ENCODE measurements at places on chromosomes 2 and 18.

DNA sequence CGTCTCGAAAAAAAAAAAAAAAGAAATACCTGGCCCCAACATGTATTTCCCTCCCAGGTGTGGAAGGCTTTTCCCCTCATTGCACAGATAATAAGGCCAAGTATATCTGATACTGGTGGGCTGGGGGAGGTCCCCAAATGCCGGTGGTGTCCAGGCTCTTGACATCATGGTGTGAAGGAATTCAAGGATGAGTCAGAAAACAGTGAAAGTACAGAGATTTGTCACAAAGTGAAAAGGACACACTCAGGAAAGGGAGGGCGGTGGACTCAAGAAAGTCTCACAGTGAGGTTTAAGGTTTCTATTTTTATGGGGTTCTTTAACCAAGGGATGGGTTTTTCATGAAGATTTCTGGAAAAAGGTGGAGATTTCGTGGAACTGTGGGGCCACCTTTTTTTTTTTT lies 37.8 kb upstream of the FZD5 start:
- DNase-seq, result no peak

DNA sequence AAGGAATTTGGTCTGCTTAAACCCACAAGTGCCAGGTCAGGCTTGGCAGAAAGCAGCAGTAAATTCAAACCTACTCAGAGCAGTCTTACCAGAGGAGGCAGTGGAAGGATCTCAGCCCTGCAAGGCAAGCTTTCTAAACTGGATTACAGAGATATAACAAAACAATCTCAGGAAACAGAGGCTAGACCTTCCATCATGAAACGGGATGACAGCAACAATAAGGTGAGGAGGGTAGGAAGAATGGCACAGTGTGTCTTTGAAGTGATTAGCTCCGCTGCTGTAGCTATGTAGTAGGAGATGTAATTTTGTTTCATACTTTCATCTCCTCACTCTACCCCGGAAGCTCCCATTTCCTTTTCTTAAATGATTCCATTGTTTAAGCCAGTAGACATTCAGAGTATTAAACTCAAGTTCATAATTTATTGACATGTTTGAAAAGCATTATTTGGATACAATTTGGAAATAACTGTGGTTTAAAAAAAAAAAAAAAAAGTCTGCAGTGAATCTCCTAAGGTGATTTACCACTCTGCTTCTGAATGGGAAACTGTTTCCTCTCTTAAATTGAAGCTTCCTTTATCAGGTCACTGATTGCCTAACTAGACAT lies 29.4 kb upstream of the DYSF start:
- DNase-seq, result no peak

DNA sequence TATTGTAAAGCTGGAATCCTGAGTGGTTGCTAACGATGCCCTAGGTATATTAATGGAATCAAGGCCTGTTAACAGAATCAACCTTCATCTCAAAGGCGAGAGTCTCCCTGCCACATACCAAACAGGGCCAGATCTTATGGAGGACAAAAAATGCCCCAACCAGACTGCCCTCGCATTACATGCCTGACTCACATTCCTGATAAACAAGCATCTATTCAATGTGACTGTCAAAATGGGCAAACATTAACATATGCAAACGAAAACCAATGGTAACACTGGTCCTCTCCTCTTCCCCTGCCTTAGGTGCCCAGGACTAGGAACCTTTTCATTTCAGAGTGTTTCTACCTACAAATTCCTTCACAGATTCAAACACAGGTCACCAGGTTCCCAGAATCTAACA lies 83.4 kb downstream of the COL6A3 start:
- DNase-seq, result no peak

DNA sequence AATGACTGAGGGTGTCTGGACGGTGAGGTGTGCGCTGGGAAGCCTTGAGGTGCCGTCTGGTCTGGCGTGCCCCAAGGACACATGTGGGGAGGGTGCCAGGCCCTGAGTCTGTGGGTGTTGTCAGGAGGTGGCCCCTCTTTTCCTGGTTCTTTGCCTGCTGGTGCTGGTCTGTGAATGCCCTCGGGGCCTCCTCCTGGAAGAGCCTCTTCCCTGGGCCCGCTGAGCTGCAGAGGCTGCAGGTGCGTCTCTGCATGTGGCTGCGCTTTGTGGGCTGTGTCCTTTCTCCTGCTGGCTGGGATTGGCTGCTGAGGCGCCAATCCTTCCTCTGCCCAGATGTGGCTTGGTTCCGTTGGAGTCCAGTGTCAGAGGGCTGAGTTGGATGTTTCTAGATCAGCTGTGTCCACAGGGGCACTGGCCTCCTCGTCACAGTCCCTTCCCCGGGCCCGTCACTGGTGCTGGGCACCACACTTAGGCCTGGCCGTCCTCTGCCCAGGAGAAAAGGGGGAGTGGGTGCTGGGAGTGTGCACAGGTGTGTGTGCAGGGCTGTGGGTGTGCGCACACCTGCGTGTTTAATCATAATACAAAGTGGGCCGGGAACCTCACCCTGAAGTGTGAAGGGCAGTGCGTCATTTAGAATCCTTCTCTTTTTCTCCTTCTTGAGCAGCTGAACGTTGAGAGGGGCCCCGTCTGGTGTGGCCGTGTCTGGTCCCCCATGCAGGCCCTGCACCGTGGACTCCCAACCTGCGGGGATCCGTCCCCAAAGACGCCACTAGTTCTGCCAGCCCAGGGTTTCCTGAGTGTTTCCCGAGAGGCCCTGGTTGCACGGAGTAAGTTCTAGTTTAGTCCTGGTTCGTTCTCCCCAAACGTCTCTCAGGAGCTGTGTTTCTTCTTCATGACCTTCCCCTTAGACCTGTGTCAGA lies 35.5 kb downstream of the RTP5 start:
- no peak for DNase-seq

DNA sequence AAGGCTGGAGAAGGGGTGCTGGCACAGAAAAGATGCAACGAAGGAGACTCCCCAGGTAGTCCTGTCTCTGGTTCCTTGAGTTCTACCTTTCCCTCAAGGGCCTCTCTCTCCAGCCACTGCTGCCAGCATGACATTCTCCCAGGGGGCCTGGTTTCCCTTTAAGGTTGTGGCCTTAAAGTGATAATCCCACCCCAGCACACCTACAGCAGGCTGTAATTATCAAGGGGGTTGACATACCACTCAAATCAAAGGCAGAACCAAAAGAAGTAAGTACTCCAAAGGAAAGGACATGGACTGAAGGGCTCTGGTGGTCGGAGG lies 127.4 kb upstream of the MSH6 start:
- DNase-seq, result no peak

DNA sequence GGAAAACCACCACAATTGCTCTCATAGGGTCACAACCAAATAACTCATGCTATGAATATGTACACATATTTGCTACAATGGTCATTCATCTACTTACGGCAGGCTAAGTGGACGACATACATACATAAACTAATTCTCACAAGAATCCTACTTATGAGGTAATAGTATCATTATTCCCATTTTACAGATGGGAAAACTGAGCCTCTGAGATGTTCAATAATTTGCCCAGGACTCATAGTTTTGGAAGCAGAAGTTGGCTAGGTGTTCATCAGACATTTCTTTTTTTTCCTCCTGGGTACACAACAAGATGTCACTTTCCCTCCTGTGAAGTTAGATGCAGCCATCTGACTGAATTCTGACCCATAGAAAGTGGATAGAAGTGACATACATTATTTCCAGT lies 89.0 kb upstream of the PKDCC start:
- no peak for DNase-seq

GRCh38 chr2:85853499-85854165 lies 35.2 kb downstream of the ST3GAL5 start:
- no peak for DNase-seq

GRCh38 chr18:7974200-7974874 lies 407.2 kb downstream of the PTPRM start:
- DNase-seq, result no peak

DNA sequence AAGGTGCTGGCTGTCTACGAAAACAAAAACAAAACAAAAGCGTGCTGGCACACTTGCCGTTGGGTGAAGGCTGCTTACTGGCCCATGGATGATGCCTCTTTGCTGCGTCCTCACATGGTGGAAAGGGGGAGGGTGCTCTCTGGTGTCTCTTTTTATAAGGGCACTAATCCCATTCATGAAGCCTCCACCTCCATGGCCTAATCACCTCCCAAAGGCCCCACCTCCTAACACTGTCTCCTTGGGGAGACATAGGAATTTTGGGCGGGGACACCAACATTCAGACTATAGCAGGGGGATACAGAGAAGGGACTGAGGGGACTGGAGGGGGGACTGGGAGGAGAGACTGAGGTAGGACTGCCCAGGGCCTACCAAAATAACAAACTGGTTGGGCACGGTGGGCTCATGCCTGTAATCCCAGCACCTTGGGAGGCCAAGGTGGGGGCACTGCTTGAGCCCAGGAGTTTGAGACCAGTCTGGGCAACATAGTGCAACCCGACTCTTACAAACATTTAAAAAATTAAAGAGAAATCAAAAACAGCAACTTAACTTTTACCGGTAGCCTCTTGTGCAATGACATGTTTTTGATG lies 14.5 kb downstream of the PTMA start:
- DNase-seq, result no peak

DNA sequence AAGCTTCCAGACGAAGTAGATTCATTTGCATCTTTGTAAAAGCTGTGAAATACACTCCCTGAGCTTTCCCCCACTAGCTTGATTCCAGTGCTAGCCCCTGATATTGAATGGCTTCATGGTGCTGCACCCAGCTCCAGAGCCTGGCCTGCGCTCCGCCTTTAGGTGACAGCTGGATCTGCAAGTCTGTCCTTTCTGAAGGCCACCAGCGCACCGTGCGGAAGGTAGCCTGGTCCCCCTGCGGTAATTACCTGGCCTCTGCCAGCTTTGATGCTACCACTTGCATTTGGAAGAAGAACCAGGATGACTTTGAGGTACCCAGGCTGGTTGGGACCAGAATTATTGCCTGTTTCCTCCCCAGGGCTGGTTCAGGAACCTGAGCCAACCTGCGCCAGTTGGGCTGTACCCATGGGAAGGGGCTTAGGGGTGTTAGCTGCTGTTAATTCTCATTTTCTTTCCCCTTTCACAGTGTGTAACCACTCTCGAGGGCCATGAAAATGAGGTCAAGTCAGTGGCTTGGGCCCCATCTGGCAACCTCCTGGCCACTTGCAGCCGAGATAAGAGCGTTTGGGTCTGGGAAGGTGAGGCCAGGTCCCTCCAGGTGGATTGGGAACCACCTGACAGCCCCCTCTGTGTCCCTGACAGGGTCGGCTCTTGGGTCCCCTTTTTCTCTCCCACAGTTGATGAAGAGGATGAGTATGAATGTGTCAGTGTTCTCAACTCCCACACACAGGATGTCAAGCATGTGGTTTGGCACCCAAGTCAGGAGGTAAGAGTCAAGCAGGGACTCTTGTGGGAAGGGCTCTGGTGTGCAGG lies 1.3 kb downstream of the CIAO1 start:
- DNase-seq, result no peak

DNA sequence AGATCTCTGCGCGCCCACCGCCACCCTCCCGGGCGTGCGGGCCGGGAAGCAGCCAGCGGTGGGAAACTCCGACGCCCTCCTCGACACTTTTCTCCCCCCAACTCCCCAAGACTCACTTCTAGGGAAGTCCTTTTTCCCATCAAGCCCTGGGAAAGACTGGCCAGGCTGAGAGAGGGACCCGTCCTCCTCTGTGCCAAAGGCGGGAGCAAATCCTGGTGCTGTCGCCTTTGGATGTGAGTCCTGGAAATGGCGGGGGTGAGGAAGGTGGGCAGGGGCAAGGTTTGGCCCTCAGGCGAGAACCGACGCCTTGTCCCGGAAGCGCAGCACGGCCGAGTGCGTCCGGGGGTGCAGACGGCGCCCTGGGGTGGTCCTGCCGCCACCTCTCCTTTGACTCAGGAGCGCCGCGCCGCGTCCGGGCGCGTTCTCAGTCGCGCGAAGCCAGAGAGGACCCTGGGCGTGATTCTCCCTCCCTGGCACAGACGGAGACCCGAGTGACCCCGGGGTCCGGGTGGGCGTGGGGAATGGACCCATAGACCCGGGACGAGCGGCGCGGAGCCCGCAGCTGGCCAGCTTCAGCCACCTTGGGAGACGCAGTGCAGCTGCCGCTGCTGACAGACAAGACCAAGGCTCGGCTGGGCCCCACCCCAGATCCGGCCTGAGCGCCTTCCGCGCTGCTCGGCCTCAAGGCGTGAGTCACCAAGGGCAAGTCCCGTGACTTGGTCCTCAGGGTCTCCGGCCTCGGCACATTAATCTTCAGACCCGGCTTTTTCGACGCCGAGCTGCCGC lies 3.5 kb upstream of the LBX2 start:
- DNase-seq, result no peak

GRCh38 chr2:204274991-204275390 lies 270.3 kb upstream of the PARD3B start:
- DNase-seq, result no peak

- DNase-seq, result no peak
These were observed 206.6 kb upstream of the SETBP1 start for GRCh38 chr18:44474067-44474411.

DNA sequence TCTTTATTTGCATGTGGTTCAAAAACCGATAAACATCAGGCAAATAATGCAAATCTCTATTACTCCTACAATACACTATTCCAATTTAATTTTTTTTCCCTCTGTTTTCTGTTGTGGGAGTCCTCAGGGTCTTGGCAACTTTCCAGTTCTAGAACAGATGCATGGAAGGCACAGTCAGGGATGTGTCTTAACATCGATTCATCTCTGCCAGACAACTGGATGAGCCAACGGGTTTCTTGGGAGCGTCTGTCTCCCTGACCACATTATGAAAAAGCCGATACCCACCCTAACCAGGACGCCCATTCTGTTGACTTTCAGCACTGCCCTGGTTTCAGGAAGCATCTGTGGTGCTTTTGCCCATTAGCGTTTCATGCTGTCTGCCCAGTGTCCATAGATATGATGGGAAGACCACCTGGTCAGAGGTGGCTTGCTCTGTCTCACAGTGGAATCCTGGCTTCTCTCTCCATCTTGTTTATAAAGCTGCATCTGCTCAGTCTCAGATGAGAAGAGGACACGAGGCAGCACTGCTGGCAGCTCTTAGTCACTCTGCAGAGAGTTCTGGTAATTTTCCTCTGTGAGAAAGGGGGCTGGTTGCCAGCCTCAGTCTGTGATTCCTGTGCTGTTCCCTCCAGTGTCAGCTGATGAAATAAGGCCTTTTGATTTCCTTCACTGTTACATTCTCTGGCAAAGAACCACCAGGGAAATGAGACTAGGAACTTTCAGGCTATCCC lies 57.9 kb upstream of the KCNE4 start:
- DNase-seq, result no peak

- DNase-seq, result no peak
These were observed 26.3 kb downstream of the RHOB start for GRCh38 chr2:20473128-20473527.

DNA sequence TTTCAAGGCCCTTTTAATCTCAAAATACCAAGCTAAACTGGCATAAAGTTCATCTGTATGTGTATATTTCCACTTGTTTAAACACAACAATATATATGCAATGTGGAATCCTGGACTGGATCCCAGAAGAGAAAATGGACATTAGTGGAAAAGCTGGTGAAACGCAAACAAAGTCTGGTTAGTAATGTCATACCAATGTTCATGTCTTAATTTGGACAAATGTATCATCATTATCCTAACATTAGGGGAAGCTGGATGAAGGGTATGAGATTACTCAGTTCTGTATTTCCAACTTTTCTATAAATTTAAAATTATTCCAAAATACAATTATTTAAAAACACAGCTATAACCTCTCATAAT lies 3.8 kb downstream of the SP3 start:
- DNase-seq, result no peak
